Activated naive CD4-positive, alpha-beta T cell treated with anti-CD3 and anti-CD28 coated beads for 36 hours (primary cell): ENCODE measurements at places on chromosomes 2 and 18. TPM values are rescaled to one million over a fixed set of nuclear protein-coding genes. Genes with fewer than 3 reads are reported as not detected.
A peak's percentile ranks its signal among the peaks of the same experiment; 100 is the strongest.

DNA sequence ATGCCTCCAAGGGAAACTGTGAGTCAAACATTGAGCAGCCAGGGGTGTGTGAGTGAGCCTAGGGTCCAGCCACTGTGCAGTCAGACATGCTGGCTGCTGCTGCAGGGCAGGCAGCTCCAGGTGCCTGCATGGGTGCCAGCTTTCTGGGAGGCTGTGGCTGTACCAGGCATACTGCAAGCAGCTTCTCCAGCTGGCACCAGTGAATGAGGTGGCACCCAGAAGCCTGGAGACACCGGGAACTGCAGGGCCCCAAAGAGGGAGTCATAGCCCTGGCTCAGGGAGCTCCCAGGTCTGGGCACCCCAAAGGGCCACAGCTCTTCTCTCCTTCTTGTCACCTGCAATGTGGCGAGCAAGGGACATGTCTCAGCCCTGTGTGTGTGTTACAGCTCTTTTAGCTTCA, 283.2 kb downstream of the RPRM start:
- no peak for DNase-seq

DNA sequence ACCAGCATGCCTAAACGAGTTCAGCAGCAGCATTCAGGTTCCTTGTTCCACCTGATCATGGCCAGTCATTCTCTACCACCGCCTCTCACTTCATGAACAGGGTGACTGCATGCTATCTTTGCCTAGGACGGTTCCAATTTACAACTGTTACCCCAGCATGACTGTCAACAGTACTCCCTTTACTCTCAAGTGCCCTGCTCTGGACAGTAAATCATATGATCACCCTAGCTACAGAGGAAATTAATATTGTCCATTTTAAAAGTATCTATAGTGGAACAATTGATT, 25.7 kb downstream of the MGAT4A start:
- no peak for DNase-seq

DNA sequence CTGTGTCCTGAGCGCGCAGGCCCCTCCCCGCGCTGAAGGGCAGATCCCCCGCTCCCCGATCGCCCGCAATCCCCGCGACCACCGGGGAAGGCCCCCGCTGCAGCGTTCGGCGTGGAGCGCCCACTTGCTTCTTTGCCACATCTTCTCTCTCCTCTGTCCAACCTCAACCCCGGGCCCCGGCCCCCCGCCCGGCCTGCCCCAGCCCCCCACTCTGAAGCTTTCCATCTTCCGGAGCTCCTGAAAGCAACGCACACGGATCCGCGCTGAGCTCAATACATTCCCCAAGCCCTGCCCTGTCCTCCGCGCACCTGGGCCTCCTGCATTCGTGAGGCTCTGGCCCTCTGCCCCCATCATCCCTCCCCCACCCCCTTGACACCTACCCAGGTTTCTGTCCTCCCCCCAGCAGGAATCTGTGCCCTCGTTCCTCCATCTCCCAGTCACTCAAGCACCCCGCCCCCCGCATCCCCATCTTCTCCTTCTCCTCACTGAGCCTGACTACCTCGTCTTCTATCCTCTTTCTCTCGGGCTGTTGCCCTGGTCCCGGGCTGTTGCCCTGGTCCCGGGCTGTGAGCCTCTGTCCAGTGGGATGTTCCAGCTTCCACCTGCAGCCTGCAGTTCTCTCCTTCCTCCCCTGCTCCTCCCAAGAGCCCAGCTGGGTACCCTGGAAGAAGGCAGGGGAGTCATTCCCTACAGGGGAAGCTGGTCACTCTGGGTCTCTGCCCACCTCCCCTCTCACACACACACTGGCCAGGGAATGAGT, 7.8 kb downstream of the SPEG start:
- no peak for DNase-seq

DNA sequence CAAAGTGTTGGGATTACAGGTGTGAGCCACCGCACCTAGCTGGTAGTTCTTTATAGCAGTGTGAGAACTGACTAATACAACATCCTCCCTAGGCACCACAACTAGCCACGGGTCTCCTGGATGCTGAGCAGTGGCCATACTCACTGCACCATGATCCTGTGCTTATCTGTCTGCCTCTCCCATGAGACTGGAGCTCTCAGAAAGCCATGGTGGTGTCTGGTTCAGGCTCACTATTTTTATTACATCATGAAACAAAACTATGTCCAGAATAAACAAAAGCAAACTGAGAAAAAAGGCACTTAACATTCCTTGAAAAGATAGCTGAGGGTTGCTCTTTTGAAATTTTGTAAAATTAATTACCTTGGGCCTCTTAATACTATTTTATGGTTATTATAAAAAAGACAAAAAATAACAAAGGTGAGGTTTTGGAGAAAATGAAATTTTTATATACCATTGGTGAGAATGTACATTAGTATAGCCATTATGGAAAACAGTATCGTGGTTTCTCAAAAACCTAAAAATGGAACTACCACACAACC, 90.7 kb upstream of the TFCP2L1 start:
- DNase-seq, result no peak

GRCh38 chr2:86790676-86791572, at the start of gene CD8A:
TSS of gene CD8A (minus strand) at chr2:86790913. CDS start at chr2:86790825, 88 bp downstream.
- DNase-seq, result peak; percentile 53

The DTNA gene
- 0.27 TPM for total RNA-seq

The IL1R2 gene
- 10.3 TPM for total RNA-seq
